ENCODE measurements at places on chromosomes 3 and 15. TPM values are rescaled to one million over a fixed set of nuclear protein-coding genes. Genes with fewer than 3 reads are reported as not detected.
A peak's percentile ranks its signal among the peaks of the same experiment; 100 is the strongest.

XYLB gene
- 2.7 TPM for total RNA-seq

LIPH gene
- total RNA-seq = 0.52 TPM

SEMA3F gene
- total RNA-seq = 3.5 TPM

KBTBD13 gene
- total RNA-seq = not detected

SOX2 gene
- total RNA-seq = 4.3 TPM

CDAN1 gene
- 11.3 TPM for total RNA-seq

MITF gene
- total RNA-seq = 22.9 TPM

TP63 gene
- total RNA-seq = not detected

C3orf49 gene
- not detected for total RNA-seq

PLXNB1 gene
- 24.9 TPM for total RNA-seq

MESP1 gene
- 1.5 TPM for total RNA-seq

- no peak for DNase-seq
Observed at GRCh38 chr3:128348805-128349531, 117.7 kb downstream of the DNAJB8 start.

GRCh38 chr3:58340594-58341244 lies 8.0 kb downstream of the PXK start:
- no peak for DNase-seq

- DNase-seq = no peak
Observed at GRCh38 chr3:36852071-36852470, 87.7 kb upstream of the DCLK3 start.

- no peak for DNase-seq
Observed at GRCh38 chr3:120171134-120171873, 77.1 kb upstream of the GSK3B start.

DNA sequence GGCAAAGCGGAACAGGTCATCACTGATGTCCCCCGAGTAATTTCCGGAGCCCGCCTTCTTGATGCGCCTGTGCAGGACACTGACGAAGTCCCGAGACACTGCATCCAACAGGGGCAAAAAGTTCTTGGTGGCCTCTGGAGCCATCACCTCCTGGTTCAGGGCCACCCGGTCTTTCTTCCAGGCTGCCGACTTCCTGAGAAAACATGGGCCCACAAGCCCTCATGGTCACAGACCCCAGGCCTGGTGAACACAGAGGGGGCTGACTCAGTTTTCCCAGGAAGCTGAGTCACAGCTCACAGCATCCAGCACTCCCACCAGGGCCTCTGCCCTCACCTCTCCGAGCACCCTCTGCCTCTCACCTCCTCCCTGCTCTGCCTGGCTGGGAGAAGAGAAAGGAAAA lies 22.4 kb downstream of the CYP11A1 start:
- DNase-seq = peak; percentile 24

GRCh38 chr15:75335705-75336355 lies at the start of gene COMMD4:
Gene COMMD4, plus strand, starts transcription at chr15:75336063. Its CDS starts 27 bp downstream, at chr15:75336090.
- DNase-seq = peak; percentile 90

DNA sequence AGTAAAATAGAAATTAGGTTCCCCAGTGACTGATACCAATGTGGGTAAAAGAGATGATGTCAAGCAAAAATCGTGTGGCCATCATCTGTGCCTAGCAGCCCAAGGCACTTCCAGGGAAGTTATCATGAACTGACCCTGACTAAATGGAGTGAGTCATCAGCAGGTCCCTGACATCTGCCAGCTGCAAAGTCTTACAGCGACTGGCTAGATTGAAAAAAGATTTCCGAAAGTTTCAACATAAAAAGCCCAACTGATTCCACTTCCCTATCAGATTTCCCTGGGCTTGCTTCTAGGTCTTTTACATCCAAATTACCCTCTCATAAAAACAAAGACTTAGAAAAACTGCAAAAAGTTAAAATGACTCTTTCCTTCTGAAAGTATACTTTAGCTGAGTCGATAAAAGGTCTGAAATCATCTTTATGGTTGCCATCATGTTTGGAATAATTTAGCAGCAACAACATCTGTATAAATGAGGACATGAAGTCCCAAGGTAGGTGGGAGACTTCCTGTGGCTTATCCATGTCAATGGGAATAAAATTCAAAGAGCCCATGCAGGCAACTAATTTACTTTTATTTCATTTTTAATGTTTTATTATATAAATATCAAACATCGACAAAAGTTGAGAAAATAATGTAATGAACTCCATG lies 342.8 kb downstream of the ERC2 start:
- DNase-seq = peak; percentile 71

DNA sequence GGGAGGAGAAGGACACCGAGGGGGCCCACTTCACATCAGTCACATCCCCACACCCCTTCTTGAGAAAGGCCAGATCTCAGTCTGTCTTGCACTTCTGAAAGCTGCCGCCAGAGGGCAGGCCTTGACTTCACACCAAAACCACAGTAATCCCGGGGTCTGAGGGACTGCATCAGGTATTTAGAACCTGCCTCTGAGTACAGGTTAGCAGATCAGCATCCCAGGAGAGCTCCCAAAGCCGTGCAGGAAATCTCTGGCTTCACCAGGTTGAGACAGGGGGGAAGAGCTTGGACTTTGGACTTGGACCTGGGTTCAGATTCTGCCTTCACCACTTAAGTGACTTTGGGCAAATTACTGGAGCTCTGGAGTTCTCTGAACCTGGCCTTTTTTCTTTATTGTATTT lies 50.3 kb downstream of the LHFPL4 start:
- DNase-seq = peak; percentile 67

- no peak for DNase-seq
Observed at GRCh38 chr3:125386811-125387210, 11.7 kb upstream of the ZNF148 start.

DNA sequence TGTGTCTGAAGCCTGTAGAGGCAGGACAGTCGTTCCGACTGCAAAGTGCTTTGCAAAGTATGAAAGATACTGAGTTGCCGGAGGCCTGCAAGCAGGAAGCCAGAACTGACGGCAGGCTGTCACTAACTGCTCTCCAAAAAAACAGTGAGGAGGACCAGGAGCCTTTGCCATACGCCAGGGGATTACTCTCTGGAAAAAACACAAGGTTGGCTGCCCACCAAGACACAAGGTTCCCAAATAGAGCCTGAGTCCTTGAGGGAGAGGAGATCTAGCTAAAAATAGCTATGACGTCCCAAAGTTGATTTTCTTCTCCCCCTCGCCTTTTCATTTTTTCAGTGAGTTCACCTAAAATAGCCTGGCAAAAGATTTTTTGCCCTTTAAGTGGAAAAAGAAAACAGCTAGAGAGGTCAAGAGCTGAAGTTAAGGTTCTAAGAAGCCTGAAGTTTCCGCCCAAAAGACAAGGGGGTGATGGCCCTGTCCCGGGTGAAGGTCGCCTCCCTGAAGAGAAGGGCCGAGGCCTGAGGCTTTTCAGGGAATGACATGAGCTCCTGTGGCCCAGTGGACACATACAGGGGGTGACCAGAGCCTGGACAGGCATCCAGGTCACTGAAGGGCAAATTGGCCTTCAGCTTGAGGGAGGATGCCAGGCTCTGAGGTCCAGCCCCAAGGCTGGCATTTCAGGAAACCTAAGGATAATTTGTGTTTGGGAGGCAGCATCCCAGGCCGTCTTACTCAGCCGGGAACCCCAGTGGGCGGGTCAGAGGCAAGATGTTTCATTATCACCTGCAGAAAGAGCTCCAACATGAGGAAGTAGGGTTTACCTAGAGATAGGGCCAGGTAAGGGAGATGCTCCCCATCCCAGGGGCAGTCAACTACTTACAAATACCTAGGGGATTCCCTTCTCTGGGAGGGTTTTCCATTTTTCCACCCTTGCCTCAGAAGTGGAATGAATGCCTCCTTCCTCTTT lies 44.9 kb upstream of the DGKG start:
- DNase-seq = no peak

DNA sequence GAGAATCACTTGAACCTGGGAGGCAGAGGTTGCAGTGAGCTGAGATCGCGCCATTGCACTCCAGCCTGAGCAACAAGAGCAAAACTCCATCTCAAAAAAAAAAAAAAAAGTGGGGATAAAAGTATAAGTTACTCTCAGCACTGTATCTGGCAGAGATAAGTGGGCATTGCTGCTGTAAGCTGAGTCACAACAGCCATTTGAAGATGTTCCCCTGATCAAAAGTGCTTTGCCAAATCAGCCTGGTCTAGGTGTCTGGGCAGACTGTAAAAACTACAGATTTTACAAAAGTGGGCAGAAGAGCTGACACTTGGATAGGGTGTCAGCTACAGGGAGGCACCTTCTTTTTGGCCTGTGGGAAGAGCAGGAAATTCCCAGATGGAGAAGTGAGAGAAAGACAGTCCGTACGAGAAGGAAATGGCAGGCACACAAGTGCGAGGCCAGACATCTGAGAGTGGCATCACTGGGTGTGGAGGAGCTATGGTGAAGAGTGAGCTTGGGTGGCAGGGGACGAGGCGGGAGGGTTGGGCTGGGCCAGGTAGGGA lies 78.5 kb downstream of the TRAK1 start:
- DNase-seq = no peak
